Activated T-cell treated with anti-CD3 and anti-CD28 coated beads, Interleukin-2, amount 50 U/mL, for 4 hours (primary cell): ENCODE measurements at places on chromosomes 12 and 14. TPM values are rescaled to one million over a fixed set of nuclear protein-coding genes. Genes with fewer than 3 reads are reported as not detected.

DNA sequence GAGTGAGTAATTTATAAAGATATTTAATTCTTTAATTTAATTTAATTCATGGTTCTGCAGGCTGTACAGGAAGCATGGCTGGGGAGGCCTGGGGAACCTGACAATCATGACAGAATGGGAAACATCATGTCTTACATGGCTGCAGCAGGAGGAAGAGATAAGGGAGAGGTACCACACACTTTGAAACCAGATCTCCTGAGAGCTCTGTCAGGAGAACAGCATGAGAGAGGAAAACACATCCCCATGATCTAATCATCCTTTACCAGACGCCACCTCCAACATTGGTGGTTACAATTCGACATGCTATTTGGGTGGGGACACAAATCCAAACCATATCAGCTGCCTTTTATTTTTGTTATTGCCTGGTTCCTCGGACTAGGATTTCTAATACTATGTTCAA lies 928.6 kb downstream of the TMEM121 start:
- DNase-seq: no peak

GRCh38 chr12:68349220-68349621 lies 17.1 kb upstream of the MDM1 start:
- DNase-seq: no peak

DNA sequence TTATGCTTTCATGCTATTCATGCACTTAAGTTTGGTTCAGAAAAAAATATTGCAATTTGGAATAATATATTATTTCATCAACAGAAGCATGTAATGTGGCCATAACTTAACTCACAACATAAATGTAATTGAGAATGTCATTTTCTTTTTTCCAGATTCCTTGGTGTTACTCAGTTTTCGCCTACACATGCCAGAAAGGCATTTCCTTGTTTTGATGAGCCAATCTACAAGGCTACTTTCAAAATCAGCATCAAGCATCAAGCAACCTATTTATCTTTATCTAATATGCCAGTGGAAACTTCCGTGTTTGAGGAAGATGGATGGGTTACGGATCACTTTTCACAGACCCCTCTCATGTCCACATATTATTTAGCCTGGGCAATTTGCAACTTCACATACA lies 14.4 kb downstream of the TRHDE start:
- DNase-seq: no peak

DNA sequence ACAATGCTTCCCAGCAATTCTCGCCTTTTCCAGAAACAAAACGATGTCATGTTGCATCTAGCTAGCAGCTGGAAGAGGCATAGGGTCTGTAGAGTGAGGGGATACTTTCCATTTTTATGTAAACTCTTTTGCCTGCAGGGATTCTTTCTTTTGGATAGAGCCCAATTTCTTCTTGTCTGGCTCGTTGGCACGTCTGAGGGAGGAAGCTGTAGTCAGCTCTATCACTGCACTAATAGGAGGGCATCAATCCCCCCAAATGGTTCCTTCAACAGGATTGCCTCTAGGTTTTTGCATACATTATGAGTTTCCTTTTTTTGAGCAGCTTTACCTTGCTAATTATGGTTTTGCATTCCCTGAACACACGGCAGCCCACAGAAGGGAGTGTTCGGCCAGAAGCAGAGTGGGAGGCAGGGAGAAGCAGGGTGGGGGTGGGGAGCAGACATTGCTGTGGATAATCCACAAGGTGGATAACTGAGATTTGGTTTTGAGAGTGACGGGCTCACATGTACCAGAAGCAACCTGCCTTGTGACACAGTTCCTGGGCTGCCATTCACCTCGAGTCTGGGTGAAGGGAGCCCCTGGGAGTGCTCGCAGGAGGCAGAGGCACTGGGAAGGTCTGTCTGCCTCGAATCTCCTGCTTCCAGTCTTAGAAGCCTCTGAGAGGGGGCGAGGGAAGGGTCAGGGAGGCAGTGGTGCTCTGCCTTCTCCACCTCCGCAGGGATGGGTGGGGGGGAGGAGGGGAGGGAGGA lies 24.5 kb downstream of the LRTM2 start:
- DNase-seq: no peak

PPM1H gene
- 0.19 TPM for total RNA-seq

GRCh38 chr14:86798330-86798729 lies 1194.7 kb downstream of the GALC start:
- DNase-seq: no peak

DNA sequence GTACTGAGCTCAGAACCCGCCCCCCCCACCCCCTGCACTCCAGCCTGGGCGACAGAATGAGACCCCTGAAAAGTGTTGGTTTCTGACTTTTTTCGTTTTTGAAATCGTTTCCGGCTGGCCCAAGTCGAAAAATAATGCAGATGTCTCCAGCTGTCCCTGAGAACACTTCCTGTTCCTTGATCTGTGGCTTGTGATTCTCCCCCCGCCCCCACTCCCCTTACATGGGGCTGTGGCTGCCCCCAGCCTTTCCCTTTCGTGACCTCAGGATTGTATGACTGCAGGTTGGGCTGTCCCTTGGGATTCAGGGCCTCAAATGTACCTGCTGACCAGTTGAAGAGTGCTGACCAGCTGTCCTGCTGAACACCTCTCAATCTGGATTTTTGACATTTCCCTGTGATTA lies 34.1 kb downstream of the NOC4L start:
- no peak for DNase-seq

REP15 gene
- total RNA-seq: 0.37 TPM

GRCh38 chr12:66013224-66013623 lies 117.3 kb downstream of the LLPH start:
- DNase-seq: no peak

DNA sequence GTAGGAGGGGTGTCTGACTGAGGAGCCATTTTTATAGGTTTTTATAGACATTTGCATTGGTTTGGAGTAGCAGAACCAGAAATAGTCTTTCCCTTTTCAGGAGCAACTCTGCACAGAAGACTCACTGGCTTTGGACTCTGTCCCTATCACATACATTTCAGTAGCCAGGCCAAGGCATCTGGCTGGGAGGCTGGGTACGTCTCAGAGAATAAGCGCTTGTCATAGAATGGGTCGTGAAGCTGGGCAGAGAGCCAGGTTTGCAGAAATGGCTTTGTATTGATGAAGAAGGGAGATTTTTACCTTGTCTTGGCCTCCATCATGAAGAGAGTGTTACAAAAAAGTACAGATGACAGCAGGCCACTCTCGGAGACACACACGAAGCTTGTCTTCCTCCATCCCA lies 98.6 kb downstream of the CACNA1C start:
- DNase-seq: no peak

SLC10A1 gene
- total RNA-seq: not detected

DNA sequence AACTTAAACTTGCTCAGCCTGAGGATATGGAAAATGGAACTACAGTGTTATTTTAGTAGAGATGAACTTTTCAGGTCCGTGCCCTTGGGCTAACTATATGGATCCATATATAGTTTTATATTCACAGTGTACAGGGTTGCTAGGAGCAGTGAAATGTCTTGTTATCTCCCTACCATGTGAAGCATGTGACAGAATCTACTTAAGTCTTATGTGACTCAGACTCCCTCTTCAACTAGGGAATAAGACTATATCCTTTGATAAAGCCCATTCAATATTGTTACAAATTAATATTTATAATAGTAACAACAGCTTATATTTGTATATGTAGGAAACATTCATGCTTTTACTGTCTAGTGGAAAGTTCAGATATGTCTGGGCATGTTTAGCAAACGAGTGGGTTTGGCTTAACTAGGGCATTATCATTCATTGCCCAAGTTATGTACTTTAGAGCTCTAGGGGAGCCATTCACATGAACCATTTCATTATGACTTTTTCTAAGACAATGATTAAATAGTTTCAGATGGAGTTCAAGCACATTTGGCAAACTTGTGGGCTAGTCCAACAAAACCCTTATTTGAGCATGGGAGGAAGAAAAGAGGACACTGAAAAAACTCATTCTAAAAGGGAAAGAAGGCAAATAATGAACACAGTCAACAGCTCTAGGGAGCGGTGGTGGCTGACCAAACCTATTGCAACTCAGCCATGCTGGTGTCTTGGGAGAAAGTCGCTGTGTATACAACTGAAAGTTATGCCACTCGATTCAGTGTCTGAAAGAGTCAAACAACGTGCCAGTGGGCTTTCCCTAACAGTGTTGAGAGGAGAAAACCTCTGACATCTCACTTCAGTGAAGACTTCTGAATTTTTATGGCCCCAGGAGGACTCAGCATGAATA lies 305.9 kb upstream of the G2E3 start:
- DNase-seq: no peak

DNA sequence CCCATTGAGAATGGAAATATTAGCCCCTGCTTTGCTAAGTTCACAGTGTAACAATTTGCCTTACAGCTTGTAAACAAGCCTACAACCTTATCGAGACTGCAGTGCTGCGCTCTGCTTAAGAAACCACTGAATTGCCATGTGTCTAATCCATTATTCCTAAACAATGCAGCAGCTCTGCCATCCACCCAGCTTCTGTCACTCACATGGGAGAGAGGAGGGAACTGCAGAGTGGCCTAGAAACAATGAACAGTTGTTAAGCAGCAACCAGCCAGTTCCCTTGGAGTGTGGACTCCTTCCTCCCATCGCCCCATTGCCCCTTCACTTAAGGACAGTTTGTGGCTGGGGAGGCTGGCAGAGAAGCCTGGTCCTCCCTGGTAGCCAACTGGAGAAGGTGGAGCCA lies 42.9 kb downstream of the TESPA1 start:
- no peak for DNase-seq
